Esophagus mucosa (tissue), 1 donor: ENCODE measurements at places on chromosomes 12 and 14.

GRCh38 chr14:23099212-23099861 is 4.0 kb downstream of the C14orf119 start:
- ATAC-seq: no peak

- ATAC-seq: no peak
Measured at GRCh38 chr12:91622981-91623380, 440.4 kb upstream of the DCN start.

- no peak for ATAC-seq
Measured at GRCh38 chr12:120141336-120141735, 24.8 kb upstream of the RAB35 start.

DNA sequence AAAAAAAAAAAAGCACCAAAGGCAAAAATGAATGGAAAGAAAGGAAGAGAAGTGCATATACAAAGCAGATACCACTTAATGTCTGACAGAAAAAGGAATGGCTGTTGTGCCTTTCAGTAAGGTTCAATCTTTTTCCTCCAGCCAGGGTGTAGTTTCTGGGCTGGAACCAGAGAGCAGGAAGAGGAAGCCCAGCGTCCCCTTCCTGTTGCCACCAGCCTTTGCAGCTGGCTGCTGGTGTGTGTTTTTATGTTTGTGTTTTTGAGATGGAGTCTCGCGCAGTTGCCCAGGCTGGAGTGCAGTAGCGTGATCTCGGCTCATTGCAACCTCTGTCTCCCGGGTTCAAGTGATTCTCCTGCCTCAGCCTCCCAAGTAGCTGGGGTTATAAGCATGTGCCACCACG is 64.6 kb upstream of the LTA4H start:
- ATAC-seq: no peak

DNA sequence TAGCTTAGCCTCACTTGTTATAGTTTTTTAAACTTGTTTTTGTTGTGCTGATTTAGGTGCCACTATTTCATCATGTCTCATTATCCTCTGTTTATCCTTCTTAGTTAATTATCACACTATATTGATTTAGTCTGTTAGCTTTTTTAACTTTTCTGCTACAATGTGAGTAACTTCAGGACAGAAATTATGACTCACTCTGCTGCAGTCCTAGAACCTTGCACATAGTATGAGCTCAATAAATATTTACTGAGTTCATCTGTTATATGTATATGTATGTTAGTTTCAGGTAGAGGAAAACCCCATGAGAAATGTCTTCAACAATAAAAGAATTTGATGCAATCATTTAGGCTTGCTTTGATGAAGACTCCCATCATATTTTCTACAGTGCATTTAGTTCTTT is 224.3 kb upstream of the NAV3 start:
- ATAC-seq: no peak

- no peak for ATAC-seq
Measured at GRCh38 chr12:97118796-97119375, 211.8 kb downstream of the NEDD1 start.

DNA sequence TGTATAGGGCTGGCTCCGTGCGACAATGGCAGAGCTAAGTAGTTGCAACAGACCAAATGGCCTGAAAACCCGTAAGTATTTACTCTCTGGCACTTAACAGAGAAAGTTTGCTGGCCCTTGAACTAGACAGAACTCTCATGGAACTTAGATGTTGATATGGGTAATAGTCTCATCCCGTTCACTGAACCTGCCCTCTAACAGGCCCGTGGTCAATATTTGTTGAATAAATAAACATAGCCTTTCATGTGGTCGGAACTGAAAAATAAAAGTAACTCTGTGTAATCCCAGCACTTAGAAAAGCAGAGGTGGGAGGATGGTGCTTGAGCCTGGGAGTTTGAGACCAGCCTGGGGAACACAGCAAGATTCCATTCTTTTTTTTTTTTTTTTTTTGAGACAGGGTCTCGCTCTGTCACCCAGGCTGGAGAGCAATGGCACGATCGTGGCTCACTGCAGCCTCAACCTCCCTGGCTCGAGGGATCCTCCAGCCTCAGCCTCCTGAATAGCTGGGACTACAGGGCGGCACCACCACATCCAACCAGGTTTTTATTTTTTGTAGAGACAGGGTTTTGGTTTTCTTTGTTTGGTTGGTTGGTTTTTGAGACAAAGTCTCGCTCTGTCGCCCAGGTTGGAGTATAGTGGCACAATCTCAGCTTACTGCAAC is 29.7 kb downstream of the KDM2B start:
- no peak for ATAC-seq

GRCh38 chr14:104144911-104145825 is 6.8 kb downstream of the KIF26A start:
- ATAC-seq: no peak

DNA sequence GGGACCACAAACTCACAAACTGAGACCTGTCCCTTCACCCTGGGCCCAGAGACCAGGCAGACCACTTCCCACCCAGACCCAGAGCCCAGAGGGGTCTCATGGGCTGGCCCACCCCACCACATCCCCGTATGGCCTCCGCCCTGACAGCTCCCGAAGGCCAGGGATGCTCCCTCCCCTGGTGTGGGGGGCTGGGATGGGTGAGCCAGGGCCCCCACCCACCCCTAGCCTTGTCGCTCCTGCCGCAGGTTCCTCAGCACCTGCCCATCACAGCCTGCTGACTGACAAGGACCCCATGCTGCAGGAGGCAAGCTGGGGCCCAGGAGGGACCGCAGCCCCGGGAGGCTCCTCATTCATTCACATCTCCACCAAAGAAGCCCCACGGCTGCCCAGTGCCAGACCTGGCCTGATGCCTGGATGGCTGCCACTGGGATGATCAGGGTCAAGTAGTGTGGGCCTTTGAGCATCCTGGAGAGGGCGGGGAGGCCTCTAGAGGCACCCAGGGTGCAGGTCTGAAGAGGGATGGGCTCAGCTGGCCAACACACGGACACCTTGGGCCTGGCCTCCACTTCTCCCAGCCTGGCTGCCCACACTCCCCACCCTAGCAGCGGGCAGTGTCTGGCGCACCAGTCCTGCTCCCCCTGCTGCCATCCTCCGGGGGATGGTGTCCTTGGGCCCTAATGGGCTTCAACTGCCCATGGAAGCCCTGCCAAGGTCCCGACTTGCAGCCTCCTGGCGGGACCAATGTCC is 24.7 kb upstream of the GPR132 start:
- no peak for ATAC-seq

- no peak for ATAC-seq
Measured at GRCh38 chr12:19332196-19332595, 107.1 kb upstream of the AEBP2 start.

DNA sequence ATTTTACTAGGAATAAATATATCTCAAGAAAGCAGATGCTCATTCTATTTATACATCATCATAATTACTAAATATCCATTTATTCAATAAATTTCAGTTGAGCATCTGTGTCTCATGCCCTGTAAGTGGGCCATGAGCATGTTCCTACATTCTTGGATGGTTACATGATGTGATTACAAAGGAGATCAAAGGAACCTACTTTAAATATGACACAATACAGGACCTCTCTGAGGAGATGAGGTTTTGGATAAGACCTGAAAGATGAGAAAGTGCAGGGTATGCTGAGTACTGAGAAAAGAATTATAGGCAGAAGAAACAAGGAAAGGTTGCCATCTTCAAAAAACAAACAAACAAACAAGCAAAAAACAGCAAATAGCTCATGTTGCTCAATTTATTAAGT is 105.4 kb upstream of the CNTN1 start:
- ATAC-seq: no peak

DNA sequence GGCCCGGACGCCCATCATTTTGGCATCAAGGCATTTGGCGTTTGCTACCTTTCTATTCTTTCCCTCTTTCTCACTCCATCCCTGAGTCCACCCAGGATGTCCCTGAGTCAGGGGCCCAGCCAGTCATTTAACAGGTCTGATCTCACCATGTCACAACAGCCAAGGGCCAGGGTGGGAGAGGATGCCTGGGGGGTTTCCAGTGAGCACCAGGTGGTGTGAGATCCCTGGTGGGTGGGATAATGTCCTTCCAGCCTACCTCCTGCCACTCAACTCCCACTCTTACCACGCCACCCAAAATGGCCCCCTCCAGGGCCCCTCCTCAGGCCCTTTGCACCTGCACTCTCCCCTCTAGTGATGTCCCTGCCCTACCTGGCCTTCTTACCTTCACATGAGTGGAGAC is 310.8 kb downstream of the BCL11B start:
- ATAC-seq: no peak

DNA sequence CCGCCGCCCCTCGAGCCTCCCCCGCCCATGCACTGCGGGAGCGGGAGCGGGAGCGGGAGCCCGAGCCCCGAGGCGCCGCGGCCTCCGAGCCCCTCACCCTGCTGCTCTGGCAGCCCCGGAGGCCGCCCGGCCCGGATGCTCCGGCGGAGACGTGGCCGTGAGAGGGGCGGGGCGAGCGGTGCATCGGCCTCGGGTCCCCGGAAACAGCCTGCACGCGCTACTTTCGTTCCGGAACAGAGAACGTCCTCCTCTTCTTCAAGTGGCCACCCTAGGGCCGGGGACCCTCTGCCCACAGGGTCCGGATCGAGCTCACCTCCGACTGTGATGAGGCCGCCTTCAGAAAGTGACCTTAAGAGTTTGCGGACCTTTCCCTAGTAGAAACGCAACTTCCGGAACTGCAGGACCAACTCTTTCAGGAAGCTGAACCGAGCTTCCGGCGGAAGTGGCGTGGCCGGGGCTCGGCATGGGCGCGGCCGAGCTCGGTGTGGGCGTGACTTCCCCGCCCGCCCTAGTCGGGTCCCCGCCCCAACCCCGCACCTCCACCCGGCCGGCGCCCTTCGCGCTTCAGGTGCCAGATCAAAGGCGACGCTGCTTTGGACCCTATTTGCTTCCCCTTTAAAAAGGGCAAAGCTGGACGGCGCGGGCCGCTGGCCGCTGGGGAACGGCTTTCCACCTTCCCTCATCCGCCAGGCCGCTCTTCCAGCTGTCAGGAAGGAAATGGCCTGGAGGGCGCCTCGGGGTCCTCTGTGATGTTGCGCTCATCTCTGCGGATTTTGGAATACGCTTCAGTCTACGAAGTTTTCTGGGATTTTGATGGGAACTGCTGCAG is at the start of gene GOLGA3:
Gene GOLGA3 (minus strand): TSS at position 164 of the 829 bp plus-strand sequence. CDS start 6,741 bp downstream, outside the sequence.
- ATAC-seq: peak; percentile 93

DNA sequence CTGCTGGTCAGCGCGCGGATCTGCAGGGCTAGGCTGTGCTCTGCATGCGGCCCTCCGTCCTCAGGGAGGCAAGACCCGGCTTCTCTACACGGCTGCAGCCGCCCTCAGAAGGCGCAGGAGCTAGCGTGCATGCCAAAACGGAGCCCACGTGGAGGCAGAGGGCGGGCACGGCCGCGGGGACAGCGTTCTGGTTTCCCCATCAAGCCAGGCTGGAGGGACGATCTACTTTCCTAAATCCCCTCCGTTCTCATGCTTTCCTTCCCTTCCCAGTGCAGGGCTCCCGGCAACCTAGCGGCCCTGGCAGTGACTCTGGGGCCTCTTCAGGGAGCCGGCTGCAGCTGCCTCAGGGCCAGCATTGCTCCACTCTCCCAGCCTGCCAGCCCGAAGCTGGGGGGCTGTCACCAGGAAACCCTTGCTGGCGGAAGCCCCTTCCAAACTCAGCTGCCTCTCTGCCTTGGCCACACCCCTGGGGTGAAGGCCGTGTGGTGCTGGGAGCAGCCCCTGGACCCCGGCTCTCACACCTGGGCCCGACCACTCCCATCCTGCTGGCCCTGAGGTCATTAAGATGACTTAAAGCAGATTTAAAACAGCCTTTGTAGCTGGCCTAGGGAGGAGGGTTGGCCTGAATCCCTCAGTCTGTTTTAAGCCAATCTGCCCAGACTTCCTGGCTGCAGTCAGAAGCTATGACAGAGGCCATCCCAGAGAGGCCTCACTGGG is 9.2 kb upstream of the GOLGA3 start:
- ATAC-seq: peak; percentile 8

- no peak for ATAC-seq
Measured at GRCh38 chr14:21204167-21205025, 48.5 kb upstream of the OR5AU1 start.

DNA sequence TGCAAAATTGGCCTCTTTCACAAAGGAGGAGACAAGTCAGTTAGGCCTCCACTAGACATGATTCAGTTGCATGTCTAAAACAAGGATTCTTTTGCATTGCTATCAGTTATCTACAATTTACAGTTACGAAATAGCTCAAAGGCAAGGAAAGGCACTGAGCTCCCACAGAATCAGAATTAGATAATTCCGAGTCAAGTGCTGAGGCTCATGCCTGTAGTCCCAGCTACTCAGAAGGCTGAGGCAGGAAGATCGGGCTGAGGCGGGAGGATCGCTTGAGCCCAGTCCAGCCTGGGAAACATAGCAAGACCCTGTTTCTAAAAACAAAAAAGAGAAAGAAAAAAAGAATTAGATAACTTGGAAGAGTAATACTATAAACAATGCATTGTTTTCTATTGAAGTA is 12.3 kb upstream of the RTRAF start:
- ATAC-seq: no peak

DNA sequence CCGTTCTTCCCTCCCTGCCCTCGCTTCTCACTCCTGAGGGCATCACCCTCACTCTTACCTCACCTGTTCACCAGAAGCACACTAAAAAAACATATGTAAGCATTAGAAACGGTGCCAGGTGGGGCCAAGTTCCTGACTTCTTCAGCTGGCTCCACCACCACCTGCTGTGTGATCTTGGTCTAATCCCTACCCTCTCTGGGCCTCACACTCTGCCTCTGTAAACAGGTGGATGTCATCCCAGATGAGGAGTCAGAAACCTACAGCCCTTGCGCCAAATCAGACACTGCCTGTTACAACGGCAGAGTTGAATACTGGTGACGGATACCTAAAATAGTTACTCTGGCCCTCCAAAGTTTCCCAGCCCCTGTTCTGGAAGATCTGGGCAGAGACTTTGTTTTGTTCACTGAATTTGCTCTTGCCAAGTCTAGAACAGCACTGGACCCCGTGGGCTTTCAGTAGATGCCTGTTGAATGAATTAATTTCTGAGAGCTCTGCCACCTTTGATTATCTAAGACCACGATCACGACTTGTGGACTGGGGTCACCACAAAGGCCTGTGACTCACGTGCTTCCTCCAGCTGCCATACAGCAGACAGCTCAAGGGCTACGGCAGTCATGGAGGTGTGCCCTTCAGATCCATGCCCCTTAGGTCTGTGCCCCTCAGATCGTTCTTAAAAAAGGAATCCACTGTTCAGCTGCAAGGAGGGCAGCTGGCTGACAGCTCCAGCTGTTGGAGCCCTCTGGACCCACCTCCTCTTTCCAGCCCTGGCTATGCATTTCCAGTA is 71.9 kb downstream of the GSC start:
- ATAC-seq: no peak

GRCh38 chr14:85617791-85618190 is 87.8 kb downstream of the FLRT2 start:
- ATAC-seq: no peak

DNA sequence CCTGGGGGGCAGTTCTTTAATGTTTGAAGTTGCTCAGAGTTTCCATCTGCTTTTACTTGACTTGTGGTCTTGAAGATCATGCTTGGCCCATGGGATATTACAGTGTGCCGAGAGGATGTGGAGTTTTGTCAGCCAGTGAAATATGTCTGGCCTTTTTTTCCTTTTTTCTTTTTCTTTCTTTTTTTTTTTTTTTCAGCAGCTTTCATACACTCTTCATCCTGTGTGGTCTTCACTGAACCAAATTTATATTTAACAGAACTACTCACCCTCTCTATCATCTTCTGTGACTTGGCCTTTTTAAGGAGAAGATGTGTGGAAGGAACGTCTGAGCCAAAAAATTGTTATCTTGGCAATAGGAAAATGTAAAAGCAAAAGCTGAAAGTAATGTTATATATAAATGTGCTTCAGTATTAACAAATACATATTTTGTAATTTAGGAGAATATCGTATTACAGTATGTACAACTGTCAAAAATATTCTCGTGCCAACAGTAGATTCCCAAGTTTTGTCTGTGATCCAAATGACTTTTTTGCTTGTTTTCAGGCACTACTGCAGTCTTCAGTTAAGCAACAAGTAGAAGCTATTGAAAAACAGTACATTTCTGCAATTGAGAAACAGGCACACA is 200.6 kb downstream of the CCDC91 start:
- ATAC-seq: no peak
